ENCODE measurements at places on chromosomes 5 and 9.
A peak's percentile ranks its signal among the peaks of the same experiment; 100 is the strongest.

GRCh38 chr5:39979-40583 is 51.9 kb upstream of the PLEKHG4B start:
- DNase-seq = no peak

GRCh38 chr5:132785365-132785764 is 8.3 kb upstream of the SEPTIN8 start:
- no peak for DNase-seq

DNA sequence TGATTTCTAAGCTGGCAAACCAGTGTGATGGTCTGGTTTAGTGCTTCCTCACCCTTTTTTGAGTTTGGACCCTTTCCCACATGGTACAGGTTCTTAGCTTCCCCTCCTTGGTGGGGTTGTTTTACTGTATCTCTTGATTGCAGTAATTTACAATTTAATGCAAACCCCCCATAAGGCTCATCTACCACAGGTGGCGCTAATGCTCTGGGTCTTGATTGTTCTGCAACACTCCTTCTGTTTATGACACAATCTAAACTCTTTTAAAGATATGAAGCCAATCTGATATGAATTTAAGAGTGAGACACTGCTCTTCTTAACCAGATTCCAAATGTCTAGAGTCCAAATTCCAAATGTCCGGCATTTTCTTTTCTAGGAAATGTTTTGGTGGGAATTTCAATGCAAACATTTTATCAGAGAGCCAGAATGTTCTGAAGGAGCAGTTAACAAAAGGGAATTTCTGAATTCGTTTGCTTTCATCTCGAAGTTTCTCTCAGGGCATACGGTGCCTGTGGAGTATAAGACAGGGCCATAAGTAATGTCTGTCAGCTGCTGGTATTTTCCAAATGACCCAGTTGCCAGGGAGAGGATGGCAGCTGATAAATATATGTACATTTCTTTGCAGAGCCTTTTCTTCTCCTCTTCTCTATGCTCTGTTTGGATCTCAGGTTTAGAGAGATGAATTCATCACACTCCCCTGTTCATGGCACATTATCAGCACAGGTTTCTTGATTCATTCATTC is 246.8 kb downstream of the ARHGAP26 start:
- DNase-seq = peak; percentile 59

DNA sequence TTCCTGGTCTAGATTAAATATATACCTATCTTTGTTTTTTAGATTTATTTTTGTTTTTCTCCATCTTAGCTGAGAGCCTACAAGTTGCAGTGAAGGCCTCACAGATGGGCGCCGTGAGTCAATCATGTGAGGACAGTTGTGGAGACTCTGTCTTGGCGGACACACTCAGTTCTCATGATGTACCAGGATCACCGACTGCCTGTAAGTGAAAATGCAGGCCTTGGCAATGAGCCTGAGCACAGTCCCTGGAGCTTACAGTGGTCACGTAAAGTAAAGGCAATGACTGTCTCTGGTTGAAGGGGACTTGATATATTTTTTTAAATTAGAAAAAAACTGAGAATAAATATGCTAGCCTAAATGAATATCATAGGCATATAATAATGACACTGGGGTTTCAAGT is 271.9 kb downstream of the ARHGEF28 start:
- no peak for DNase-seq

GRCh38 chr5:83471405-83472212 is at the start of gene VCAN:
TSS of gene VCAN (plus strand) at chr5:83471744. CDS start at chr5:83483519, 11,775 bp downstream.
- no peak for DNase-seq

- DNase-seq = no peak
These were observed 264.5 kb upstream of the CDH6 start for GRCh38 chr5:30928956-30929355.

GRCh38 chr5:6497262-6497661 is 48.6 kb downstream of the UBE2QL1 start:
- no peak for DNase-seq

- no peak for DNase-seq
These were observed 263.2 kb downstream of the PJA2 start for GRCh38 chr5:109146591-109146990.
